HFF-Myc (cell line): ENCODE measurements at places on chromosomes 12 and 14.

DNA sequence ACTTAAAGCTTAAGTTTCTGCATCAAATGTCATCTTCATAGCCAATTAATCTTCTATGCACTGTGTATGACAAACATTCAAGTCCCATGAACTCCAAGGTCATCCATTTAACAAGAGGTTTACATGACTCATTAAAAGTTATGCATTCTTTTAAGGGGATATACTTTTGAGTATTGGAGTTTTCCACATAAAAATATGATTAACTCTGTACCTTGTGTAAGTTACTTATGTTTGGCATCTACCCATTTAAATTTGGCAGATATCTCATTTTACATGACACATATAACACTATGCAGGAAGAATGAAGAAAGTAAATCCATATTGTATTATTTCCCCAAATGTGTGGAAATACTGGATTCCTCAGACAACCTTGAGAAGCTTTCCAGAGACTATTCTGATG is 240.2 kb downstream of the PAX9 start:
- no peak for DNase-seq

DNA sequence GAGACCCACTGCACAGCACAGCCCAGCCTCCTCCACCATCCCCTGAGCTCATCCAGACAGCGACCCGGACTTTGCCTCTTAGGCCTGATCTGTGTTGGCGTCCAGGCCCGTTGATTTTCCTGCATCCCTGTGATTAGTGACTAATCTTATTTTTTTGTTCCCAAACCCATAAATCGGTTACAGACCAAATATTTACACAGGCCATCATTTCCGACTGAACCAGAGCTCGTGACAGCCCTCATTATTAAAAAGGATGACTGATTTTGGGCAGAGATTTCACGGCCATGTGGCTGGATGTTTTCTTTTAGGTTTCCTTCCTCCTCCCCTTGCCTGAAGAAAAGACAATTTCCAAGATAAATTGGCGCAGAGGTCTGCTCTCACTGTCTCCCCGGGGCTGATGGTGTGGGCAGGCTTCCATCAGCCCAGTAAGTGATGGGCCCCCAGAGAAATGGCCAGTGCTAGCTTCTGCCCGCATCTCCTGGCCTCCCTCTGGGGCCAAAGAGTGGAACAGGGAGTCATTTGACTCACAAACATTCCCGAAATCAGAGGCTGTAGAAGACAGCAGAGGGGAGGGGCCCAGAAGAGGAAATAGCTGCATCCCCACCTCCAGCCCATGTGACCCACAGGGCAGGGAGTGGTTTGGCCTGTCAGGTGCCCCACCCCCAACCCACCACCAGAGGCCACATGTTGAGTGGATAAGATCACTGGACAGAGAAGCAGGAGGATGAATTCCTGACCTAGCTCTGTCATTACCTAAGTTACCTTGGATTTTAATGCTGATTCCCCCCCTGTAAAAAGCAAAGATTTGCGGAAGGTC is 283.5 kb downstream of the KSR2 start:
- peak; percentile 65 for DNase-seq

DNA sequence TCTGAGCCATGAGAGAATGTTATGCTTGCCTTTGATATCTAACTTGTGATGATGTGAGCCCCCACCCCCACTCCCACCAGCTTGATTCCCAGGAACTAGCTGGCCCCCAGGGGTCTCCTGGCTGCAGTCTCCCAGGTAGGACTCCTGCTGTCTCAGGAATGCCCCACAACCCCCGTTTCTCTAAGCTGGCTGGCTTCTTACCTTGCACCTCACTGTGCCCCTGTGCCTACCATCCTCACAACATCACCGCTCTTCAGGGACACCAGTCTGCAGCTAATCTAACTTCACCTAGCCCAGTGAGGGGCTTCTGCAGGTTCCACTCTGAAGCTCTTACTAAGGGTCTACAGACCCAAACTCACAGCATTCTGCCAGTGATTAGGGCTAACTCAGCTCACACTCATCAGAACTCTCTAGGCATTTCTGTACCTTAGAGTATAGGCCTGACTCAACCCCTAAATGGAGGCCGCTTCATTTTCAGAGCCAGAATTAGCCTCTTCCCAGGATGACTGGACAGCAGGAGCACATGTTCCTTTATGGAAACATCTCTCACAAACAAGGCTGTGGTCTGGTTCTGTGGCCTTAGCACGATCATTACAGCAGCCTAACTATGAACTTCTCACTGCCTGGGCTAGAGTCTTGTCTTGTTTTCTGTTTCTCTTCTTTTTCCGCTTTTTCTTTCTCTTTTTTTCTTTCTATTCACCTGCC is 72.8 kb upstream of the IFNG-AS1 start:
- DNase-seq: no peak

DNA sequence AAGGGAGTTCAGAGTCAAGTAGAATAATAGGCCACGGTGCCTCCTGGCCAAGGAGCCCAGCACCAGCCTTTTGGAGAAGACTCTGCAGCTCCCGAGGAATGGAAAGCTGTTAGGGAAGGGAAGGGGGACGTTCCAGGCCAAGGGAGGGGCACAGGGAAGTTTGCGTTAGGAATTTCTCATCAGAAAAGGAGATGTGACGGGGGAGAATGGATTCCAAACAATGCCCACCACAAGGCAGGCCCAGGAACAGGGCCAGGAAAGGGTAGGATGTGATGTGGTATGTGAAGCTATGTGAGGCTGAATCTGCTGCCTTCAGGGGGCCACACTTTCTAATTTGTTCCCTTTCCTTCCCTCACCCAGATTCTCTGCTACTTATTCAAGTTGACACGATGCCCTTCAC is 46.0 kb downstream of the DGLUCY start:
- DNase-seq: no peak

- DNase-seq: no peak
These were observed 6.7 kb downstream of the SERPINA9 start for GRCh38 chr14:94469261-94469660.

DNA sequence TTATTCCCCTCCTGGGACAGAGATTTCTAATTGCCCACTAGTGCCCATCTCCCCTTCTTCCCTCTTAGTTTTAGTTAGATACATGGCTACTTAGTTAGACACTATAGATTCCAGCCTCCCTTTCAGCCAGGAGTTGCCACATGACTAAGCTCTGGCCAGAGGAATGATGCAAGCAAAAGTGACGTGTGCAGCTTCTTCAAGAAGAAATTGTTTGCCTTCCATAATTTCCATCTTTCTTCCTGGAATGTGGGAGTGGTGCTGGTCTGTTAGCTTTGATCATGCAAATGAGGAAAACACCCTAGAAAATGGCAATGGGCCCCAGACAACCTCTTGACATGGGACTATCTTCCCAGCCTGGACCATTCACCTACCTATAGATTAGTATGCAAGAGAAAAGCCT is 21.4 kb downstream of the CCDC177 start:
- no peak for DNase-seq

DNA sequence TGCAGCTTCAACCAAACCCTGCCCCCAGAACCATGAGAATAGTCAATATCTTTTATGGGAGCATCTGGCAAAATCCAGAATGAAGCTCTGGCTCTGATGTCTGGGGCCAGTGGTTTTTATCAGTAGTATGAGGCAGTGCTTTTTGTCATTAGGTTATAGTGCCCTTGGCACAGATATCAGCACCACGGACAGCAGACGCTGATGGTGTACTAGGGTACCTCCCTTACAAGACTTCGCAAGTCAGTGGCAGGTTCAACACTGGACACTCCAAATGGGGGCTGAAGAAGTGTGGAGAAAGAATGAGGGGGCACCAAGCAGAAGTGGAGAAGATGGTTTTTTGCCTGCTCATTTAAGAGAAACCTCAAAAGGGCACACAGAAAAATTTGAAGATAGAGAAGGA is 68.2 kb upstream of the E2F7 start:
- DNase-seq: peak; percentile 39

DNA sequence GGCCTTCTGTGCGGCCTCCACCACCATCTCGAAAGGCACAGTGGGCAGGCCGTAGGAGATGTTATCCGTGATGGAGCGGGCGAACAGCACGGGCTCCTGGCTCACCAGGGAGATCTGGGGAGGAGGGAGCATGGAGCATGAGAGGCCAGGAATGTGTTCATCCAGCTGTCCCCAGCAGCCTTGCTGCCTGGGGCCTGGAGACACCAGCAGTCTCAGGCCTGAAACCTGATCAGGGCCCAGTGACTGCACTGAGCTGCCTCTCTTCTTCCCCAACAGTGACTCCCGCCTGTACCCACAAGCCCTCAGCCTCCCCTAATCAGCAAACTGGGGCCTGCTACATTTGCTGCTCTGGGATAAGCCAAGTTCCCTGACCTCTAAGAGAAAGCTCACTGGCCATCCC is 30.9 kb downstream of the ABCB9 start:
- no peak for DNase-seq

DNA sequence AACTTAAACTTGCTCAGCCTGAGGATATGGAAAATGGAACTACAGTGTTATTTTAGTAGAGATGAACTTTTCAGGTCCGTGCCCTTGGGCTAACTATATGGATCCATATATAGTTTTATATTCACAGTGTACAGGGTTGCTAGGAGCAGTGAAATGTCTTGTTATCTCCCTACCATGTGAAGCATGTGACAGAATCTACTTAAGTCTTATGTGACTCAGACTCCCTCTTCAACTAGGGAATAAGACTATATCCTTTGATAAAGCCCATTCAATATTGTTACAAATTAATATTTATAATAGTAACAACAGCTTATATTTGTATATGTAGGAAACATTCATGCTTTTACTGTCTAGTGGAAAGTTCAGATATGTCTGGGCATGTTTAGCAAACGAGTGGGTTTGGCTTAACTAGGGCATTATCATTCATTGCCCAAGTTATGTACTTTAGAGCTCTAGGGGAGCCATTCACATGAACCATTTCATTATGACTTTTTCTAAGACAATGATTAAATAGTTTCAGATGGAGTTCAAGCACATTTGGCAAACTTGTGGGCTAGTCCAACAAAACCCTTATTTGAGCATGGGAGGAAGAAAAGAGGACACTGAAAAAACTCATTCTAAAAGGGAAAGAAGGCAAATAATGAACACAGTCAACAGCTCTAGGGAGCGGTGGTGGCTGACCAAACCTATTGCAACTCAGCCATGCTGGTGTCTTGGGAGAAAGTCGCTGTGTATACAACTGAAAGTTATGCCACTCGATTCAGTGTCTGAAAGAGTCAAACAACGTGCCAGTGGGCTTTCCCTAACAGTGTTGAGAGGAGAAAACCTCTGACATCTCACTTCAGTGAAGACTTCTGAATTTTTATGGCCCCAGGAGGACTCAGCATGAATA is 305.9 kb upstream of the G2E3 start:
- no peak for DNase-seq

DNA sequence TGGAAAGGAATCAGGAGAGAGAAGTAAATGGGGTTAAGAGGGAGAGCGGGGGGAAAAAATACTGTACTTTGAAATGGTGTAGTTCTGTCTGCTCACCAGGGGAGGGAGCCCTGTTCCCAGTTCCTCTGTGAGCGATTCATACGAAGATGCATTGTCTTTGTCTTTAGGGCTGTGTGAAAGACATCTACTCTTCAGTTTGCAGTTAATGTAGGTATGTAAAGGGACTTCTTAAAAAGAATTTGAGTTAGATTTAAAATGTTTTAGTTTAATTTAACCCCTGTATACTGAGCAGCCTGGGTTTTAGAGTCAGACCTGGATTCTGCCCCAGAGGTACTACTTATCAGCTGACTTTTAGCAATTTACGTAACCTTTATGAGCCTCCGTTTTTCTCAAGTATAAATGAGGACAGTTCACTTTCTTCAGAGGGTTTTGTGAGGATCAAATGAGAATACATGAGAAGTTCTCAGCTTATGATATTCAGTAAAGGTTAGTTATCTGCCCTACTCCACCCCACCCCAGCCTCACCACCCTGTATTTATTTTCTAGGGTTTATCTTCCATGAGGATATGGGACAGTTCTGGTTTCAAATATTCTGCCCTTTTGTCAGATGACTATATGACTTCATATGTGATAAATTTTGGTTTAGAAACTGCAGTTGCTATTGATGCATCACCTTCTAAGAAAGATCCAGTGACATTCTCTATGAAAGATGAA is 82.5 kb upstream of the EVL start:
- no peak for DNase-seq

- no peak for DNase-seq
These were observed 44.5 kb downstream of the CORO1C start for GRCh38 chr12:108686780-108687179.

- no peak for DNase-seq
These were observed 759.5 kb upstream of the TBX3 start for GRCh38 chr12:115443351-115443938.

- DNase-seq: no peak
These were observed 410.7 kb downstream of the TMEM117 start for GRCh38 chr12:44246482-44247105.
